ENCODE measurements at places on chromosomes 2 and 18. TPM values are rescaled to one million over a fixed set of nuclear protein-coding genes. Genes with fewer than 3 reads are reported as not detected.

DNA sequence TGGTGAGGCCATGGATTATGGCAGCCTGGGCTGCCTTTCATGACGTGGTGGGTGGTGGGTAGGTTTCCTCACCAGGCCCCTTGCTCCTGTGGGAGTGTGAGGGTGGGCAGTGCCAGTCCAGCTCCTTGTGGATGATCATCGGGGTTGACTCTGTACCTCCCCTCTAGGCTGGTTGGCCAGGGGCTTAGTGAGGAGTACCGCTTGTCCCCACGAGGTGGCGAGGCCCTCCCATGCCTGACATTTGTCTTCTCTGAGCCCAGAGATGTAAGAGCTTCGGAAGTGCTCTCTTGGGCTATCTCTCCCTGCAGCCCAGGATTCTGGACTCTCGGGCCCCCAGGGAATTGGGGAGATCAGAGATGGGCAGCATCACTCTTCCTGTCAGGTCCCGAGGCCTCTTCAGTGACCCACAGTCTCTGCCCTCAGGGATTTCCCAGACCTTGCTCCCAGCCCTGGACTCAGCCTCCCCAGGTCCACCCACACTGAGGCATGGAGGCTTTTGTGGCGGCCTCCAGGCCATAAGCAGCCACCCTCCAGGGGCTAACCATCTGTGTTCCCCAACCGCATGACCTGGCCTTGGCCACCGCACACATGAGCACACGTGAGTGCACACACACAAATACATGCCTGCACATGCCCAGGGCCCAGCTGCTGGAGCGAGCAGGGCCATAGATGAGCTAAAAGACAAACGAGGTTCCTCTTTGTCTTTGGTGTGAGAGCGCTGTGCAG, 6.5 kb downstream of the SPR start:
- H3K4me1 ChIP-seq, result peaks cover 2% of the 10 kb centered on the region
- H3K36me3 ChIP-seq, result peaks cover 9% of the 10 kb centered on the region
- peaks cover 39% of the 10 kb centered on the region for H3K27me3 ChIP-seq
- no peak overlapping the region for H3K4me3 ChIP-seq
- peak; percentile 74 for DNase-seq

Gene DTNA
- total RNA-seq, result 0.40 TPM

- no peak overlapping the region for H3K27ac ChIP-seq
- no peak overlapping the region for H3K4me3 ChIP-seq
- H3K4me1 ChIP-seq, result peaks cover 3% of the 10 kb centered on the region
- peaks cover 25% of the 10 kb centered on the region for H3K27me3 ChIP-seq
- peak; percentile 76 for DNase-seq
These were observed 127.6 kb upstream of the TWIST2 start for GRCh38 chr2:238720232-238720672.

DNA sequence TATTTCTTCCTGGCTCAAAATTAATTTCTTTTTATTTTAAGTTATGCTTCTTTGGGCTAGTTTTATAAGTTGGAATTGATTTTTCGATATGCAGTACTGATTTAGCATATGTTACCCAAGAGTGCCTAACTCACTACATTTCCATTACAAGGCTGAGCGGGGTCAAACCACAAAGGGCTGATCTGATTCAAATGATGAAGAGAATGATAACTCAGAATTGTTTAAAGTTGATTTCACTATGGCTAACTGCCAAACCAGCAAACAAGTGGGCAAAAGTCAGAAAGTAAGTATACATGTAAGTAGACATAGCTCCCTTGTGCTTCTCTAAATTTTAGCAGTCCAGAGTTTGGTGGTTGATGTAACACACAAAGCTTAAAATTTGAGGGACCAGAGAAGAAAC, 35.6 kb downstream of the RAD51AP2 start:
- H3K4me3 ChIP-seq, result no peak overlapping the region
- DNase-seq, result no peak
- no peaks in the 10 kb centered on the region for H3K27me3 ChIP-seq
- no peak overlapping the region for H3K27ac ChIP-seq

DNA sequence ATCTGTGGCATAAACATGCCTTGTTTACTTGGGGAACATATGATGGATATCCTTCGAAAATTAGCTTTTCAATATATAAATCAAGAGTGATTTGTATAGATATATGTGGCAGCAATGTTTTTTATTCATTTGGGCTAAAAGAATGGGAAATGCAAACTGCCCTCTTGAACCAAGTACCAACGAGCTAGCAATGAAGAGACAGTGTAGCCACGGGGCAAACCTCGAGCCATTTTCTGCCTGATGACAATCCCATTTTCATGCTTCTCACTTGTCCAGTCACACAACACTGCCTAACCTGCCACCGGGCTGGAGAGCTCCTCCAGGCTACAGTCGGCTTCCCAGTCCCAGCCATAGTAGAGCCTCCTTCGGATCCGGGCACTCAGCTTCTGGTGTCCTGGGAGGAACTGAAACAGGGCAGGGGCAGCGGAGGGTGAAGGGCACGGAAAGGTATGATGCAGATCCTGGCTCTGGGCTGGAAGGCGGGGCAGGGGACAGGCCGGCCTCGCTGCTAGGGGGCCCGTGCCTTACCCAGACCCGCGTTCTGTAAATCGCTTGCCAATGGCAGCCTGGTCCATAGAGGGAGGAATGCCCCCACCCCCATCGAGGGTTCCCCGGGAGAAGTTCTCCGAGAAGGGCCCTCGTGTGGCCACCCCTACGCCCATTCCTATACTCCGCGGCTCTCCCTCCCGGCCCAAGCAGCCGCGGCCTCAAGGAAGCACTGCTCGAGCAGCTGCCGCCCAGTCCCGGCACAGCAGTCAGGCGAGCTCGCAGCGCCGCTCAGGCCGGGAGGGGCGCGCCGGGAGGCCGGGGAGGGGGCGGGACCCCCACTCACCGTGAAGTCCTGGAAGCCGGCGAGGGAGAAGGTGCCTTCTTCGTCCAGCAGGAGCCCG, 552 bp downstream of the CNPPD1 start:
- H3K4me1 ChIP-seq, result peaks cover 49% of the 10 kb centered on the region
- H3K27me3 ChIP-seq, result no peaks in the 10 kb centered on the region
- H3K27ac ChIP-seq, result peak overlapping the region; percentile 78
- peaks cover 29% of the 10 kb centered on the region for H3K36me3 ChIP-seq

GRCh38 chr2:37390777-37391176, 46.3 kb downstream of the QPCT start:
- peaks cover 18% of the 10 kb centered on the region for H3K4me1 ChIP-seq
- no peak overlapping the region for H3K4me3 ChIP-seq
- DNase-seq, result no peak
- peak overlapping the region; percentile 92 for H3K27ac ChIP-seq

DNA sequence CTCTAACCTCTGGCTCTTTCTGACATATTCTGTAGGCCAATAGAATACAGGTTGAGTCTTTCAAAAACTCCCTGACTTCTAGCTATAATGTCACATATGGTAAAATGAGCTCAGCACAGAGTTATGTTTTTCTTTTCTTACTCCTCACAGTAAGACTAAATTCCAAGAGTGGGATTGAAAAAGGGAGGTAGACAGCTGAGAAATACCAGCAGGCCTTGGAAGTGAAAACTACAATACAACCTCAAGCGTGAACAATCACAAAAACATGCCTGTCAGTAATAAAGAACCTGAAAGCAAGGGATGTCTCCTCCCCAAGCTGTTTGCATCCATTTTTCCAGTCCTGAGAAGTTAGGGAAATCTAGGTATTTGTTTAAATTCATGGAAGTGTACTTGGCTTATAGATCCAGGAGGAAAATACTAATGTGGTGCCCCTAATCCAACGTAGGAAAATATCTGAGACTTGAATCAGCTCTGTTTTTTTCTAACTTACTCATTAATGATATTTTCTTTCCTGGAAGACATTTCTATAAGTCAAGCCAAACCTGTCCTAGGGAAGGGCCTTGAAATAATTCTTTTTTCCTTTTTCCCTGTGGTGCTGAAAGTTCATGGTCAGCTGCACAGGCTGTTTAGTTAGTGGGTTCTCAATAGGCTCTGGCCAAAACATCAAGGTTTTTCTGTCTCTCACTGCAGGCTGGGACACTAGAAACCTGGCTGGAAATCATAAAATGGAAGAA, 167.9 kb upstream of the SPATS2L start:
- peaks cover 1% of the 10 kb centered on the region for H3K27me3 ChIP-seq
- no peak for DNase-seq
- H3K36me3 ChIP-seq, result no peaks in the 10 kb centered on the region
- H3K4me3 ChIP-seq, result no peak overlapping the region
- no peak overlapping the region for H3K27ac ChIP-seq

Gene CDCA7
- 88.5 TPM for total RNA-seq

DNA sequence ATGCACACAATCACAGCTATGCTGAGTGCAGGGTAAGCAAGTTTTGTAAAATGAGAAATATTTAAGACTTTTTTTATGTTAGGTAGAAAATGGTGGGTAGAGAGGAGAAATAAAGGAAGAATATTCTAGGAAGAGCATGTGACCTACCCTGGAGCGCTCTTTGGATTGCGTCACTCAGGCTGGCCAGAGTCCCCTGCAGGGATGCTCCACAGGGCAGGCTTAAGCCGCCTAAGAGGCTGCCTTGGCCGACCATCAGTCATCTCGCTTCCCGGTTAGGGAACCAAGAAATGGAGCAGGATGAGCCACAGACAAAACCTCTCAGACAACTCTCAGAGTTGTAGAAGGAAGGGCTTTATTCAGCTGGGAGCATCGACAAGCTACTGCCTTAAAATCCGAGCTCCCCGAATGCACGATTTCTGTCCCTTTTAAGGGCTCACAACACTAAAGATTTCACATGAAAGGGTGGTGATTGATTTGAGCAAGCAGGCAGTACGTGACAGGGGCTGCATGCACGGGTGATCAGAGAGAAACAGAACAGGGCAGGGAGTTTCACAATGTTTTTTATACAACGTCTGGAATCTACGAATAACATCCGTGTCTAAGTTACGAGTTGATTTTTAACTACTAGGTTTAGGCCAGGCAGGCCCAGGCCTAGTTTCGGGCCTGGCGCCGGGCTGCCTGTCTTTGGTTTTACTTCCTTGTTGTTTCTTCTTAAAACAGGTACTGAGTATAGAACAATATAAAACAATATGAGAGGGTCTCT, 1072.0 kb downstream of the CBLN2 start:
- no peaks in the 10 kb centered on the region for H3K36me3 ChIP-seq
- no peak overlapping the region for H3K4me3 ChIP-seq
- H3K27ac ChIP-seq, result no peak overlapping the region
- H3K27me3 ChIP-seq, result no peaks in the 10 kb centered on the region
- DNase-seq, result no peak

GRCh38 chr2:23658466-23658942, 268.4 kb downstream of the ATAD2B start:
- peak overlapping the region; percentile 33 for H3K4me3 ChIP-seq
- H3K27ac ChIP-seq, result peak overlapping the region; percentile 75
- peaks cover 7% of the 10 kb centered on the region for H3K4me1 ChIP-seq

Gene POLE4
- 48.4 TPM for total RNA-seq

Gene TLX2
- 0.16 TPM for total RNA-seq

DNA sequence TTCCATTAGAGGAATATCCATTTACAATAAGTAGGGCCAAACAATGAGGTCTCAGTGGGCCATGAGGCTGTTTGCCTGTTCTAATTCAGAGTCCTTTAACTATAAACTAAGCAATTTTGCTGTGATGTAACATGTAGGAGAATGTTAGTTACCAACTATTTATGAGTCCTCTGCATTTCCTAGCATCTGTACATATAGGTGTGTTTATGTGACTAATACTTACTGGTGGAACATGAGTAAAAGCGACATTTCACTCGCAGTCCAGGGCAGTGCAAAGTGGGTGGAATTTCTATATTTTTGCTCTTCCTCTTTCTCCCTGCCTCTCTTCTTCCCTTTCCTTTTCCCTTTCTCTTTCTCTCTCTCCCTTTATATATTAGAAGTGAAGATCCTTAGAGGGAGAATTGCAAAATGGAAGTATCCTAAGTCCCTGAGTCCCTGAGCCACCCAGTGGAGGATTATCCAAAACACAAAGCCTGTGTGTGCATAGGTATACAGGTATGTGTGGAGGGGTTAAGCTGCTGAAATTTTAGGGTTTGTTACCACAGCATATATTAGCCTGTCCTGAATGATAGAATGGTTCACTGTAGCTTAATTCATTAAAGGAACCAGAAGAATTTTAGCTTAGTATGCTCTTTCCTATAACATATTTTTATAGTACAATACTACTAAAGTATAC, 487.0 kb upstream of the FANCL start:
- H3K4me3 ChIP-seq, result no peak overlapping the region
- no peaks in the 10 kb centered on the region for H3K36me3 ChIP-seq
- peaks cover 8% of the 10 kb centered on the region for H3K27me3 ChIP-seq
- no peak overlapping the region for H3K27ac ChIP-seq
- no peak for DNase-seq

DNA sequence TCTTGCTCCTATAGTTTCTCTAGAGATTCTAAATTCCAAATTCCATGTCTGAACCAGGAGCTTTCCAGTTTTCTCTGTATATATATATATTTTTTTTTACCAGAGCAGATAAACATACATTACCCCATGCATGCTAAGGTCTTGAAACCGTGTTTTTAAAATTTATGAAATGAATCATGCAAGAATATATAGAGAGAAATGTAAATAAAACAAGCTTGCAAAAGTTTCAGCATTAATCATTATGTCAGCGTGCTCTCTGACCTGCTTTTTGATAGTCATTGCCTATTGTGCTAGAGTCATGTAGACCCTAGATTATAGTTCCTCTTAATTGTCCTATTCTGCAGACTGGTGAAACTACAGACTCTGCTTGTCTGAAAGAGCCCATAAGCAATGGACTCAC, 22.6 kb upstream of the TRIM43 start:
- no peak overlapping the region for H3K4me3 ChIP-seq
- no peak for DNase-seq
- H3K27ac ChIP-seq, result no peak overlapping the region

Gene GPR45
- total RNA-seq, result not detected

Gene RAB11FIP5
- 9.0 TPM for total RNA-seq

Gene EFR3B
- total RNA-seq, result 0.23 TPM

- no peaks in the 10 kb centered on the region for H3K27me3 ChIP-seq
- no peaks in the 10 kb centered on the region for H3K36me3 ChIP-seq
- peak overlapping the region; percentile 80 for H3K27ac ChIP-seq
- H3K4me1 ChIP-seq, result peaks cover 10% of the 10 kb centered on the region
These were observed 12.8 kb upstream of the TTN start for GRCh38 chr2:178819992-178820391.

GRCh38 chr2:213152065-213152794, 818 bp upstream of the IKZF2 start:
- H3K27me3 ChIP-seq, result peaks cover 12% of the 10 kb centered on the region
- no peak for DNase-seq
- H3K4me3 ChIP-seq, result peak overlapping the region; percentile 83
- peak overlapping the region; percentile 87 for H3K27ac ChIP-seq
- H3K36me3 ChIP-seq, result peaks cover 6% of the 10 kb centered on the region

Gene GPR75
- 0.88 TPM for total RNA-seq

GRCh38 chr18:62496262-62496661, 26.6 kb upstream of the ZCCHC2 start:
- peaks cover 7% of the 10 kb centered on the region for H3K27me3 ChIP-seq
- no peaks in the 10 kb centered on the region for H3K4me1 ChIP-seq
- no peaks in the 10 kb centered on the region for H3K36me3 ChIP-seq
- no peak overlapping the region for H3K4me3 ChIP-seq
- H3K27ac ChIP-seq, result no peak overlapping the region
- DNase-seq, result no peak

- DNase-seq, result no peak
- H3K27ac ChIP-seq, result no peak overlapping the region
- no peaks in the 10 kb centered on the region for H3K36me3 ChIP-seq
- H3K4me3 ChIP-seq, result no peak overlapping the region
- no peaks in the 10 kb centered on the region for H3K27me3 ChIP-seq
- no peaks in the 10 kb centered on the region for H3K4me1 ChIP-seq
These were observed 64.7 kb downstream of the CDH7 start for GRCh38 chr18:65815506-65815905.

- no peaks in the 10 kb centered on the region for H3K4me1 ChIP-seq
- no peak overlapping the region for H3K4me3 ChIP-seq
These were observed 20.9 kb downstream of the ARHGAP28 start for GRCh38 chr18:6750411-6750810.

GRCh38 chr2:83705146-83705545, 753.9 kb downstream of the SUCLG1 start:
- no peak overlapping the region for H3K27ac ChIP-seq
- no peaks in the 10 kb centered on the region for H3K4me1 ChIP-seq
- H3K4me3 ChIP-seq, result no peak overlapping the region
- no peaks in the 10 kb centered on the region for H3K27me3 ChIP-seq

Data from activated CD8-positive, alpha-beta T cell treated with anti-CD3 and anti-CD28 coated beads for 36 hours (primary cell).